NCI-H1092 treated with DMSO at 0.1 percent for 48 hours (cell line): ENCODE measurements at places on chromosomes 16 and 17.

- no peak for DNase-seq
These were observed 55.0 kb upstream of the MRC2 start for GRCh38 chr17:62572488-62572887.

GRCh38 chr16:4828567-4829321 is 18.3 kb downstream of the GLYR1 start:
- no peak for DNase-seq

GRCh38 chr17:79991924-79992648 is 43.6 kb downstream of the TBC1D16 start:
- DNase-seq = peak; percentile 77

GRCh38 chr17:82959990-82960418 is 119.4 kb upstream of the METRNL start:
- no peak for DNase-seq

GRCh38 chr16:85611194-85611443 is 2.0 kb upstream of the GSE1 start:
- no peak for DNase-seq

DNA sequence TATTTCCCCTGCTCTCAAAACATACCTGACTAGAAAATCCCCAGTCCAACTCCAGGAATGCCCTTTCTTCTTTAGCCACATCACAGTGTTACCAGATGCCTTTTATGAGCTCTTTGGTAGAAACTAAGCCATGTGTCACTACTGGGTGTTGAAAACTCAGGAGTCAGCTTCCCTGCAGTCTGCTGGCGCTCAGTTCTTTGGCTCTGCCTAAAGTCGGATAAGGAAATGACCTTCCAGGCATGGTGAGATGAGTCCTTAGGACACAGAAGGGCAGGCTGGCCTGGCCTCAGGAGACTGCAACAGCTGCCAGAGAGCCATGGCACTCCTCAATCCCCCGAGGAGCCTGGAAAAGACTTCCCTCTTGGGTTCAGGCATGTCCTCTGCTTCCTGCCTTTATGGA is 89.1 kb downstream of the CDH13 start:
- DNase-seq = no peak

- DNase-seq = no peak
These were observed 53.0 kb downstream of the EPN2 start for GRCh38 chr17:19290066-19290705.

DNA sequence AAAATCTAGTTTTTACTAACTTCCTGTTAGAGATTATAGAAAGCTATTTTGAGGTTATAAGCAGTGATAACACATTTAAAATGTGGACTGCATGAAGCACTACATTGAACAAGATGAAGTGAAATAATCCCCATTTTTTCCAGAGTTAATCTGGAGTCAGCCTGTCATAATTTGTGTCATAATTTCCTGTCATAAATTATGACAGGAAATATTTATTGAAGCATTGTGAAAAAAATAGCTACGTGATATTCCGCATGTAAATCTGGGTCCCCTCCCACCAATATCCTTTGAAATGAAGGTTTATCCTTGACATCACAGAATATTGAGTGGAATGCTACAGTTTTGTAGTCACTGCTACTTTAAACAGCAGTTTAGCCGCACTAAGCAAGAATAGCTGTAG is 40.1 kb downstream of the OMG start:
- no peak for DNase-seq

DNA sequence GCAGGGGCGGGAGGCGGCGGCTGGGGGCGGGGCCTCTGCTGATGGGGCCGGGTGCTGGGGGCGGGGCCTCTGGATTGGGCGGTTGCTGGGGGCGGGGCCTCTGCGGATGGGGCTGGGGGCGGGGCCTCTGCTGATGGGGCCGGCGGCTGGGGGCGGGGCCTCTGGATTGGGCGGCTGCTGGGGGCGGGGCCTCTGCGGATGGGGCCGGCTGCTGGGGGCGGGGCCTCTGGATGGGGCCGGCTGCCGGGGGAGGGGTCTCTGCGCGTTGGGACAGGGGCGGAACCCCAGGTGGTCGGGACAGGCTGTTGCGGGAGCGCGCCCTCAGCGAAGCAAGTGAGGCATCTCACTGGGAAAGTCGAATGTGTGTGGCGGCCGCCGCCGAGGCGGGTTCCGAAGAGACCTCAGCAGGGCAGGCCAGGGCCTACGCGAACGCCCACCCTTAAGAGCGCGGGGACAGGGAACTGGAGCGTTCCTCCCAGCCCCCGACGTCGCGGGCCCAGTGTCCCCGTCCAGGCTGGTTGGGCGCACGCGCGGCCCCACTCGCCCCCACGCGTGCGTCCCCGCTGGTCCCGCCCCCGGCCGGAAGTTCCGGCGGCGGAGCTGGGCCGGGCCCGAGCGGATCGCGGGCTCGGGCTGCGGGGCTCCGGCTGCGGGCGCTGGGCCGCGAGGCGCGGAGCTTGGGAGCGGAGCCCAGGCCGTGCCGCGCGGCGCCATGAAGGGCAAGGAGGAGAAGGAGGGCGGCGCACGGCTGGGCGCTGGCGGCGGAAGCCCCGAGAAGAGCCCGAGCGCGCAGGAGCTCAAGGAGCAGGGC is at the start of gene STUB1:
TSS of gene STUB1 (plus strand) at position 597 of the 811 bp plus-strand sequence. CDS start at position 713, 116 bp downstream.
- DNase-seq = peak; percentile 88

- no peak for DNase-seq
These were observed 5.2 kb downstream of the ARSG start for GRCh38 chr17:68296217-68297191.

- DNase-seq = peak; percentile 83
These were observed at the start of gene BLMH for GRCh38 chr17:30291543-30292285. BLMH (minus strand) TSS chr17:30291944; CDS start chr17:30291819, 125 bp downstream.

GRCh38 chr17:42653179-42654124 is 5.6 kb upstream of the TUBG2 start:
- DNase-seq = no peak
